ENCODE measurements at places on chromosomes 13 and 19.

GRCh38 chr19:7522923-7523667 lies 671 bp downstream of the MCOLN1 start:
- DNase-seq: no peak

- DNase-seq: peak; percentile 93
These were observed 133.0 kb downstream of the SIPA1L3 start for GRCh38 chr19:38039966-38040365.

GRCh38 chr13:58399263-58399662 lies 767.7 kb downstream of the PCDH17 start:
- DNase-seq: no peak

DNA sequence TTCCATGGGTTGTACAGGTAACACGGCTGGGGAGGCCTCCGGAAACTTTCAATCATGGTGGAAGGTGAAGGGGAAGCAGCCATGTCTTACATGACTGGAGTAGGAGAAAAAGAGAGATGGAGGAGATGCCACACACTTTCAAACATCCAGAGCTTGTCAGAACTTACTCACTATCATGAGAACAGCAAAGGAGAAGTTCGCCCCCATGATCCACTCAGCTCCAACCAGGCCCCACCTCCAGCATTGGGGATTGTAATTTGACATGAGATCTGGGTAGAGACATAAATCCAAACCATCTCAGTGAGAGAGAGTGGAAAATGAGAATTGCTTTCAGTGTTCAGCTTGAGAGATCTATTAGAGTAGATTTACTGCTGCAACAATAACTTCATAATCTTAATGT lies 210.9 kb downstream of the NDFIP2 start:
- DNase-seq: no peak

DNA sequence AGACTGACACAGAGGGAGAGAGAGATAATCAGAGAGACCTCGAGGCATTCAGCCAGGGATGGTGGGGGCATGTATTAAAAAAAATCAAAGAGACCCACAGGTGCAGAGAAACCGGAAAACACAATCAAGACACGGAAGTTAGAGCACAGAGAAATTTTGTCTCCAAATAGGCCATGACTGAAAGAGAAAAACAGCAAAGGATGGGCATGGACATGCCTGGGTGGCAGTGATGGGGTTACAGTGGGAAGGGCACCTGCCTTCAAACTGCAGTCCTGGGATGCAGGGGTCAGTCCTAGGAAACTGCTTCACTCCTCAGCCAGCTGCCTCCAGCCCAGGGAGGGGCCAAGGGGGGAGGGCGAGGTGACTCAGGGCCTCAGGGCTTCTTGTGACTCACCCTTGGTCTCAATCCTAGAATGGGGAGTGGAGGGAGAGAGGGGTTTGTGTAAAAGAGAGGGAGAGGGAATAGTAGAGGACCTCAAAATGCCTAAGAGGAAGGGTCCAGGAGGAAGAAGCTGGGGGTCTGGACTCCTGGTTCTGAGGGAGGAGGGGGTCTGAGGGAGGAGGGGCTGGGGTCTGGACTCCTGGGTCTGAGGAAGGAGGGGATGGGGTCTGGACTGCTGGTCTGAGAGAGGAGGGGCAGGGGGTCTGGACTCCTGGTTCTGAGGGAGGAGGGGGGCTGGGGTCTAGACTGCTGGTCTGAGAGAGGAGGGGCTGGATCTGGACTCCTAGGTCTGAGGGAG lies 3.6 kb upstream of the KCNN4 start:
- peak; percentile 59 for DNase-seq

DNA sequence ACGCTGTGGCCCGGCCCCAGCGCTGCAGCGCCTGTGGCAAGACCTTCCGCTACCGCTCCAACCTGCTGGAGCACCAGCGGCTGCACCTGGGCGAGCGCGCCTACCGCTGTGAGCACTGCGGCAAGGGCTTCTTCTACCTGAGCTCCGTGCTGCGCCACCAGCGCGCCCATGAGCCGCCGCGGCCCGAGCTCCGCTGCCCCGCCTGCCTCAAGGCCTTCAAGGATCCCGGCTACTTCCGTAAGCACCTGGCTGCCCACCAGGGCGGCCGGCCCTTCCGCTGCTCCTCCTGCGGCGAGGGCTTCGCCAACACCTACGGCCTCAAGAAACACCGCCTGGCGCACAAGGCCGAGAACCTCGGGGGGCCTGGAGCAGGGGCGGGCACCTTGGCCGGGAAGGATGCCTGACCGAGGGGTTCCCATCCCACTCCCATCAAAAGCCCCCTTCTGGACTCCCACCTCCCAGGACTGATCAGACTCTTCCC lies 7.9 kb downstream of the ZNF784 start:
- no peak for DNase-seq

DNA sequence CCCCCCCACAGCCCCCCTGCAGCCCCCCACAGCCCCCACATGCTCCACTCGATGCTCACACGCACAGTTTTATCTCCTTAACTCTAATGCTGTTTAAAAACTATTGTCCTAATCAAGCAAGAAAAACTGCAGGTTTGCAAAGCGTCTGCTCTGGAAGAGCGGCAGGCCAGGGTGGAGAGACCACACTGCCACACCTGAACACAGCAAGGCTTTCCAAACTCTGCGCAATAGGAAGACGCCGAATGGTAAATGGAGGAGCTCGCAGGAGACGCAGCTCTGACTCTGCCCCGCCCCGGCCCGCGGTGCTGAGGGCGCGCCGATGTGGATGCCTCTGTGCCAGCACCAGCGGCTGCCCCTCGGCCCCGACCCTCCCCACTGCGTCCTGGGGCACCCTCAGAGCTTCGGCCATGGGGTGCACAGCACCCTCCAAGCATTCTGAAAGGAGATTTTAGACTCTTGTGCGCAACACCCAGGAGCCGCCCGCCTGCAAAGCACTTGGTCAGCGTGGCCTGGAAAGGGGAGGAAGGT lies 32.4 kb downstream of the RASA3 start:
- peak; percentile 79 for DNase-seq

- no peak for DNase-seq
These were observed 11.3 kb downstream of the EPS8L1 start for GRCh38 chr19:55086730-55087541.

DNA sequence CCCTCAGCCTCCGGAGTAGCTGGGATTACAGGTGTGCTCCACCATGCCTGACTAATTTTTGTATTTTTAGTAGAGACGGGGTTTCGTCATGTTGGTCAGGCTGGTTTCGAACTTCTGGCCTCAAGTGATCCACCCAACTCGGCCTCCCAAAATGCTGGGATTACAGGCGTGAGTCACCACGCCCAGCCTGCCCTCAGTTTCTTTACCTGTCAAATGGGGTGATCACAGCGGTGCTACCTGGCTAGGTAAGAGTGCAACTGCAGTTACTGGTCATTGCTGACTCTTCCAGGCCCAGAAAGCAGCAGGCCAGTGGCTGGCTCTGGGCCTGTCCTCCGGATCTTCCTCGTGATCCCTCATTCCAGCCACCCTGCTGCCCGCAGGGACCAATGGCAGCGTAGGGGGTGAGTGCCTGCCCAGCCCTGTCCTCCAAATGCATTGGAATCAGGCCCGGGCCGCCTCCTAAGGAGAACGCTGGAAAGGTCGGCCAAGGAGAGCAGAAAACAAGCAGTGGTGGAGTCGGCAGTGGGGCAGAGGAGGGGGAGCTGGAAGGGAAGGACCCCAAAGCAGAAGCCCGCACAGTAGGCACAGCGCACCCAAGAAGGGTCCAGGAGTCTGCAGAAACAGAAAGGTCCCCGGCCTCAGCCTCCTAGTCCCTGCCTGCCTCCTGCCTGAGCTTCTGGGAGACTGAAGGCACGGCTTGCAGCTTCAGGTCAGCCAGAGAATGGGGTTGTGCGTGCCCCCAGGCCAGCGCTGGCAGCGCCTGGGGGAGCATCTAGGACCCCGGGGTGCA lies 1.8 kb upstream of the SLC27A1 start:
- DNase-seq: no peak

- DNase-seq: no peak
These were observed 1.7 kb upstream of the SIGLEC7 start for GRCh38 chr19:51140441-51140840.

- DNase-seq: no peak
These were observed 25.0 kb downstream of the SERPINE3 start for GRCh38 chr13:51364404-51365008.

DNA sequence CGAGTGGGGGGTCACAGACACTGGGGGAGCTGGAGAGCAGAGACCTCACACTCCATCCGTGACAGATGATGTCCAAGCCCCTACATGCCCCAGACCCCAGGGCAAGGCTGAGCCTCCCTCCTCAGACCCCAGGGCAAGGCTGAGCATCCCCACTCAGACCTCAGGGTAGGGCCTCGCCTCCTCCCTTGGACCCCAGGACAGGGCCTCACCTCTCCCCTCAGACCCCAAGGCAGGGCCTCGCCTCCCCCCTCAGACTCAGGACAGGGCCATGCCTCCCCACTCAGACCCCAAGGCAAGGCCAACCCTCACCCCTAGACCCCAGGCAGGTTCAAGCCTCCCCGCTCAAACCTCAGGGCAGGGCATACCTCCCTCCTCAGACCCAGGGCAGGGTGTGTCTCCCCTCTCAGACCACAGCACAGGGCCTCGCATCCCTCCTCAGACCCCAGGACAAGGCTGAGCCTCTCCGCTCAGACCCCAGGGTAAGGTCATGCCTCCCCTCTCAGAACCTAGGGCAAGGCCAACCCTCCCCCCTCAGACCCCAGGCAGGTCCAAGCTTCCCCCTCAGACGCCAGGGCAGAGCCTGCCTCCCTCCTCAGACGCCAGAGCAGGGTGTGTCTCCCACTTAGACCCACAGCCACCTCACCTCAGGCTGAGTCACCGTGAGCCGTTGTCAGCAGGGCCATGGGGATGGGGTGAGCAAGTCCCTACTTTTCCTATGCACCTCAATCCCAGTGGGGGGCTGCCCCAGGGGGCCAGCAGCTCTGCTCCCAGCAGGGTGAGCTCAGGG lies 1.7 kb upstream of the S1PR4 start:
- peak; percentile 86 for DNase-seq

DNA sequence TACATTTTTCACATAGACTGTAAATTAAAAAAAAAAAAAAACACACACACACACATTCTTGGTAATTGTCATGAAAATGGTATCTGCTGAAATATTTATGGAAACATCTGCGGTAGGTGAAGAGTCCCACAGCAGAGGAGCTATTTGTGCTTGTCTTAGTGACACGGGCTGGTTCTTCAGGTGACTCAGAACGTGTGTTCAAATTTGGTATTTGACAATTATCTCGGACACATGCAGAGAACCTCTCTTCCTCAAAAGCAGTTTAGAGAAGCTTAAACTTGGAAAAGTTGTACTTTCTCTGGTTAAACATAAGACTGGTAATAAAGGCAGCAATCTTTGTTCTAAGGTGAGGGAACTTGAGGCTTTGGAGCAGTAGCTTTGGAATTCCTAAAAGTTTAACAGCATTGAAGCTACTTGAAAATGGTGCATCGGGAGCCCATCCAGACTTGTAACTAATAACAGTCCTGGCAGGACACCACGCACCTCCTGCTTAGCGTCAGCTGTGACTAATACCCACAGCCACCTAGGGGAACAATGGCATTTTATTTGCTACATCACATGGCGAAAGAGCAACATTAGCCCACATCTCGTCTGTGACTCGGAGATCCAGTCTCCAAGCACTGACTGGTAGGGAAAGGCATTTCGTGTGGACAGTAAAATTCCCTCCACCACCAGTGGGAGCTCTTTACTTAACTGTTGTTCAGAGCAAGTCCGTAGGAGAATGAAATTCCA lies 1505.1 kb upstream of the SLC10A2 start:
- DNase-seq: no peak

DNA sequence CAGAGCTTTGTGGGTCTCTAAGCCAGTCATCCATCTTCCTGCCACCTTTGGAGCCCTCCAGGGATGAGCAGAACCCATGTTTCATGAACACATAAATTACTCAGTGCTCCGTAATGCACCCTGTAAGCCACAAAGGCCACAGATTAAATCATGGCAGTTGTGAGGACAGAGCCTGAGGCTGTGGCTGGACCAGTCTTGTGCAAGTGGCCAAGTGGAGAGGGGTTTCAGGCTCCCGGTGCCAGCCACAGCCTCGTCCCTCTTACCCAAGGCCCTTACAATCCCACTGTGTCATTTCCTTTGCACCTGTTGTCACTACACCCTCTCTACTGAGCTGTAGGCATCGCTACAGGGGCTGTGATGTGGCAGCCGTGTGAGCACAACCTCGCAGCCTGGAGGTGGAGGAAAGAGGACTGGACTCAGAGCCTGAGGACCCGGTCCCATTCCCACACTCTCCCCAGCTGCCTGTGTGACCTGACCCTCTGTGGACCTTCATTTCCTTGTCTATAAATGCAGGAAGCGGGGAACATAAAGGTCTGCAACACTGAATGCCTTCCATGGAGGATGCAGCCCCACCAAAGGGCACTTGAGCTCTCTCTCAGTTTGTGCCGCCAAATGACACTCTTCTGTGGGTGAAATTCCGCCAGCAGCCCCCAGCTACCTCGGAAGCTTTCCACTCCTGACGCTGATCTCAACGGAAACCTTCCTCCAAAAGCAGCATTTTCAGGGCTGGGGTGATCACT lies 792.0 kb downstream of the UQCRFS1 start:
- no peak for DNase-seq

DNA sequence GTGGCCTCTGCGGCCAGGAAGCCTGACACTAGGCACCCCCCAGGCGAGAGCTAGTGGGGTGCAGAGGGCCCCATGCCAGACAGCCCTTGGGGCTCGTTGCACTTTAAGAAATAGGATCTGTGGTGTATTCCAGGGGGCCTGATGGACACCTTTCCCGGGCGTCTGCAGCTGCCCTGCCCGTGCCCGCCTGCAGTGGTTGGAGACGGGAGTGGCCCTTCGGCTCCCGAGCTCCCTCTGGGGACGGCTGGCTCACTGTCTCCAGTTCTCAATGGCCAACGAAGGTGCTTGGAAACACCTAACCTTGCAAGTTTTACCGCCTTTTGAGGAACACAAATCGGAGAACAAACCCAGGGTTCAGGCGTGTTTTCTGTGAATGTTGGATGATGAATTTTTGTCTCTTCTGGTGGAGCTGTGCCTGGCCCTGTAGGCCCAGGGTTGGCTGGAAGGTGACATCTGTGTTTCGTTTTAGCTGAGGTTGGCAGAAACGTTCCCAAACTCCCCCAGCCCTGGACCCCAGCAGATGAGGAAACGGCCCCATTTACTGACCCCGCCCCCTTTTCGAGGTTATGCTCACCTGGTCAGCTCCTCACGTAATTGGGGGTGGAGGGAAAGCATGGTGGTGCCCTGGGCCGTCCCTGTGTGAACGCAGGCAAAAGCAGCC lies 17.4 kb upstream of the NPAS1 start:
- no peak for DNase-seq

- no peak for DNase-seq
These were observed 156.9 kb downstream of the USP12 start for GRCh38 chr13:27014406-27015359.

DNA sequence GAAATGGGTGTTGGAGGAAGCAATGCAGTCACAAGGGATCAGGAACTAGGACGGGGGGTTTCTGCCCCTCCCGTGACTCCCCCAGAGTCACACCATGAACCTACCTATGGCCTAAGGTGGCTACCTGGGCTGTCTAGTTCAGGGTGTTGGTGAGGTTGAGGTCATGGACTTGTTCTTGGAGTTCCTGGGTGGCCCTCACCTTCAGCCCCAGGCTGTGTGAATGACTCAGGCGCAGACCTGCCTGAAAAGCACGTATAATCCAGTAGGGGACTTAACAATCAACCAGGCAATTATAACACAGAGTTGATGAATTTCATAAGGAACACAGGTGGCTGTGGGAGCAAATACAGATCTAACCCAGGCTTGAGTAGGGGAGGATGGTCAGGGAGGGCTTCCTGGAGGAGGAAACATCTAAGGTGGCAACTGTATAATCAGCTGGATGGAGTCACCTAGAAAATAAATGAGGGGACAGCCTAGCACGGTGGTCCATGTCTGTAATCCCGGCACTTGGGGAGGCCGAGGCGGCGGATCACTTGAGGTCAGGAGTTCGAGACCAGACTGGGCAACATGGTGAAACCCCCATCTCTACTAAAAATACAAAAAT lies 25.6 kb upstream of the ADGRE1 start:
- no peak for DNase-seq
